NCI-H460 (cell line): ENCODE measurements at places on chromosomes 1 and 21. TPM values are rescaled to one million over a fixed set of nuclear protein-coding genes. Genes with fewer than 3 reads are reported as not detected.
A peak's percentile ranks its signal among the peaks of the same experiment; 100 is the strongest.

EVA1C gene
- 46.5 and 55.7 TPM in 2 replicates for total RNA-seq

PLXNA2 gene
- total RNA-seq, result 5.4 and 6.5 TPM in 2 replicates

HSPA6 gene
- 0.45 and 0.84 TPM in 2 replicates for total RNA-seq

KCNK2 gene
- 14.7 and 16.4 TPM in 2 replicates for total RNA-seq

FAM72D gene
- total RNA-seq, result 25.2 and 28.3 TPM in 2 replicates

CADM3 gene
- not detected in 2 replicates for total RNA-seq

DNA sequence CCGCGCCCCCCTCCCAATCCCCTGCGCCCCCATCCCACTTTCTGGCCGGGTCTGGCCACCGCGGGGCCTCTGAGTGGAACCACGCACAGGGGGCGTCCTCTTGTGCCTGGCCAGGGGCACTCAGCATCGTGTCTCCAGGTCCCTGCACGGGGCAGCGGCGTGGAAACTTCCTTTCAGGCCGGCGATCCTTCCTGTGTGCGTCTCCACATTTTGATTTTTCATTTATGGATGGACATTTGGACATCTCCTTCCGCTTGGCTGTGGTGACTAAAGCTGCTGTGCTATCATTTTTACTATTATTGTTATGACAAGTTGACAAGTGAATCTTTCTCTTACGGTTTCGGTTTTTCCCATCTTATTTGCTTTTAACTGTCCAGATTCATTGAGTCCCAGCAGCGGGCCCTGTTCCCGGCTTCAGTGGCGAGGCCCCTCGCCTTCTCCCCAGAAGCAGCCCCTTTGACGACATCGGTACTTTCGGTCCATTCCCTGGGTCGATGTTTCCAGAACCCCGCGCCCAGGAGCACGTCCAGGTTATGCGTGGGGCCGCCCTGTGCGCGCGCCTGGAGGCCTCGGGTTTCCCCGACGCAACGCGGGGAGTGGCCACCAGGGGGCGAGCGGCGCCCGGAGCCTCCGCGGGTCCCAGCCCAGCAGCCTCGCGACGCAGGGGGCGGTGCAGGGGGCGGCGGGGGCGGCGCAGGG lies 12.4 kb upstream of the SLC19A1 start:
- peak; percentile 53 for DNase-seq

- DNase-seq, result no peak
Measured at GRCh38 chr1:178739285-178740045, 14.4 kb downstream of the RALGPS2 start.

SETSIP gene
- 0.17 TPM in 1 of 2 replicates, not detected in the other for total RNA-seq

KCNN3 gene
- total RNA-seq, result 0.40 and 0.61 TPM in 2 replicates

ID3 gene
- 53.6 and 68.8 TPM in 2 replicates for total RNA-seq

DNA sequence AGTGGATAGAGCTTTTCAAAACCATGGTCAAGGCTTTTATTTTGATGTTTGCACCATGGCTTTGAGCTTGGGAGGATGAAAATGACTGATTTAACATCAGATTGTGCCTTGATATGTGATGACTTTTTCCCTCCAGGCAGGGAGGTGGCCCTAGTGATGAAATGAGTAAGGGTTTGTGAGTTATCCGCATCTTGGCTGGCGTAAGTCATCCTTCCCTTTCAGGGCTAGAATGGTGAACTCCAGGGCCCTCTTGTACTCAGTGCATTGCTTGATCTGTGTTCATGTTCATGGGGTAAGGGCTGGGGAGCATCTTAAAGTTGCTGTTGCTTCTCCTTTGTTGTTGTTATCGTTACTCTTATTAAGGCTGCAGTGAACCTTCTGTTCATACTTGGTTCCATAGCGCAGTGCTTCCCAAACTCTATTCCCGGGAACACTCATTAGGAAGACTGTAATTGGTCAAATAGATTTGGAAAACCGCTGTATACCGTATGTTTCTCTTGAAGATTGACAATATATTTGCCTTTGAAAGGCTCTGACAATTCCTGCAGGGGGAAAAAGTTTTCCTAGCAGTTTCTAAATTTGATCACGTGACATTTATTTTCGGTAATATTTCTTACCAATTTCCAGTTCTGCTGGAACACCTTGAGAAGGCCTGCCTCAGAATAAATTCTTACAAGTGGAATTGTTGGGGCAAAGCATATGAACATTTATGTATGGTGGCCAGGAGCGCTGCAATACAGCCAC lies 23.1 kb downstream of the GPR137B start:
- no peak for DNase-seq

DNA sequence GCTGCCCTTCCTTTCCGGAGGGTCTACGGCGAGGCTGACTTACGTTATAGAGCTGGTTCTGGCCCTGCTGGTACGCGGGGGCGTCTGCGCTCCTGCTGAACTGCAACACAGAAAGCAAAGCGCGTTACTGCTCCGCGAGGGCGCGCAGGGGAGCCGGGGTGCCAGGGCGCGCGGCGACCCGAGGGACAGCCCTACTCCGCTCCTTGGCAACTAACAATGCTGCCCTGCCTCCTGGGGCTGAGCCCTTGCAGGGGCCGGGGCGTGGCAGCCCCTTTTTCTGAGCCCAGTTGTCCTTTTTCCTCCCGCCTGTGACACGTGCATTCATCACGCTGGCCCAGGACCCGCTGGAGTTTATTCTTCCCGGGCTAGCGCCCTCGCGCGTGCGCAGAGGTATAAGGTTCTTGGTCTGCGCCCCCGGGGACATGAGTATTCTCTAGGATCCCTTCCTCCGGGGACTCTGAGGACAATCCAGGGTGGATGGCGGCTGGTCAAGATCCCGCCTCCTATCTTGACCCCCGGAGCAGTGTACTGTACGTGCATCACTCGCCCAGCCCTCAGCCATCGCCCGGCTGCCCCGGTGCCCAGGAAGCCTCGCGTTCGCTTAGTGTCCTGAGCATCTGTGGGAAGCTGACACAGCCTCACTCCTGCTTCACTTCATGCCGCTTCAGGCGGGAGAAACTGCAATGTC lies 78.9 kb downstream of the CD247 start:
- DNase-seq, result no peak

APP gene
- 247 and 320 TPM in 2 replicates for total RNA-seq

COL18A1 gene
- 3.7 and 3.9 TPM in 2 replicates for total RNA-seq

GRCh38 chr1:10508511-10508951 lies 33.8 kb downstream of the PEX14 start:
- DNase-seq, result no peak

DNA sequence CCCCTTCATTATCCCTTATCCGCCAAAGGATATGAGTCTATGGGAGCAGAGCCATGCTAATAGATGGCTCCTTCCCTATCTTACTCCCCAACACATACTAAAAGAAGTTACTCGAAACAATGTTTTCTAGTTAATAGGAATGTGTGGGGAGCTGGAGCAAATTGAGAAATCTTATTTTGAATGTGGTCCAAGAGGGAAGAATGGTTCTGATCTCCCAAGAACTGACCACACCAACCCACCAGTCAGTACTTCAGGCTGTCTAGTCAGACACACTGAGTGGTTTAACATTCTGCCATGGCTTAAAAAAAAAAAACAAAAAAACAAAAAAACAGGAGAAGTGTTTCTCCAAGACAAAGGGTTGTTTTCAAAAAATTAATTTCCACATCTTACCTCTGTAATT lies 31.5 kb upstream of the DNASE2B start:
- no peak for DNase-seq
